ENCODE measurements at places on chromosomes 13 and 19. TPM values are rescaled to one million over a fixed set of nuclear protein-coding genes. Genes with fewer than 3 reads are reported as not detected.

GRCh38 chr19:13104848-13105711 lies 2.4 kb upstream of the LYL1 start:
- DNase-seq, result peak; percentile 78

Gene INSL3
- total RNA-seq, result not detected

GRCh38 chr19:5666921-5667610 lies 13.2 kb downstream of the MICOS13 start:
- no peak for DNase-seq

DNA sequence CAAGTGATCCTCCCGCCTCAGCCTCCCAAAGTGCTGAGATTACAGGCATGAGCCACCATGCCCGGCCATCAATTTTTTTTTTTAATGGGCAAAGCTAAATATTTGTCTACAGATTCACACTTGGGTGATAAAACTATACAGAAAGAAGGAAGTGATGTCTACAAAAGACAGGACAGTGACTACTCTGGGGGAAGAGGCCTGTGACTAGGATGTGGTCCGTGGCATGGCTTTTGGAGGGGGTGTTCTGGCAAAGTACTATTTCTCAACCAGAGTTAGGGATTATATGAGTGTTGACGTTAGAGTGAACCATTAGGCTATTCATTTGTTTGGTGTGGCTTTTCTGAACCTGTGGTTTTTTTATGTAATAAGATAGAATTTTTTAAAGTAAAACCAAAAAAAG lies 42.7 kb downstream of the INSR start:
- DNase-seq, result no peak

DNA sequence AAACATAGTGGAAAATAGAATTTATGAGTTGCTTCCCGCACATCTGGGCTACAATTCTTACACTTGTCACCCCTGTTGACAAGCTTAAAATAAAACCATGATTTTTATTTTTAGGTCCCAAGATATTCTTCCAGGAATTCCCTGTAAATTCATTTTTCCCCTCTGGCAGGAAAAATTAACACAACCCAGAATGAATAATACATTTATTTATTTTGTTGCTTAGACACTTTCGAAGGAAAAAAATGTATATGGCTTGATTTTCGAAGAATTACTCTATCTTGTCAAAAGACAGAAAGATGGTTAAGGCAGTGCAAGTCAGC lies 74.4 kb downstream of the LHFPL6 start:
- no peak for DNase-seq

DNA sequence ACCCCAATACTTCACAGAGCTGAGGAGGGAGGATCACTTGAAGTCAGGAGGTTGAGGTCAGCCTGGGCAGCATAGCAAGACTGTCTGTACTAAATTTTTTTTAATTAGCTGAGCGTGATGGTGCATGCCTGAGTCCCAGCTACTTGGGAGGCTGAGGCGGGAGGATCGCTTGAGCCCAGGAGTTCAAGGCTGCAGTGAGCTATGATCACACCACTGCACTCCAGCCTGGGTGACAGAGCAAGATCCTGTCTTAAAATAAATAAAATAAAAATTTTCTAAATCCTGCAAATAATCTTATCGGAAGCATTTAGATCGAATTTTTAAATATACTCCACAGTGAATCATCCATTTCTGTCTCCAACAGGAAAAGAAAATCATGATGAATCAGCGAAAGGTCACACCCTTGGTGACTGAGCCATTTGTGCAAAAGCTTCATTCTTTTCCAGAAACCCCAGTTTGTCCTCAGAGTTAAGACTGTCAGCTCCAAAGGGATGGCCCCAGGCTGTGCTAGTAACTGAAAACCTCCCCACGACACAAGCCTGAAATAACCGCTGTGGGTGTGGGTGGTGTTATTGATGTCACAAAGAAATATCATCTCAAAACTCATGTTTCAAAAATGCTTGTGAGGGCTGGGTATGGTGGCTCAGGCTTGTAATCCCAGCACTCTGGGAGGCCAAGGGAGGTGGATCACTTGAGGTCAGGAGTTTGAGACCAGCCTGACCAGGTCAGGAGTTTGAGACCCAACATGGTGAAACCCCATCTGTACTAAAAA lies 167.6 kb downstream of the PTPRS start:
- DNase-seq, result no peak

Gene AP3D1
- total RNA-seq, result 114 TPM

GRCh38 chr19:34193439-34193838 lies 21.1 kb downstream of the LSM14A start:
- no peak for DNase-seq

GRCh38 chr13:21050288-21051197 lies 10.8 kb downstream of the LATS2 start:
- DNase-seq, result no peak
